ENCODE measurements at places on chromosomes 2 and 18. TPM values are rescaled to one million over a fixed set of nuclear protein-coding genes. Genes with fewer than 3 reads are reported as not detected.

- DNase-seq = no peak
Measured at GRCh38 chr2:54065411-54065810, 50.0 kb upstream of the ACYP2 start.

CYP26B1 gene
- 14.8 TPM for polyA plus RNA-seq

GRCh38 chr2:58407487-58407886 lies 166.4 kb upstream of the FANCL start:
- DNase-seq = no peak

GRCh38 chr18:9856092-9856491 lies 29.7 kb upstream of the TXNDC2 start:
- no peak for DNase-seq

DNA sequence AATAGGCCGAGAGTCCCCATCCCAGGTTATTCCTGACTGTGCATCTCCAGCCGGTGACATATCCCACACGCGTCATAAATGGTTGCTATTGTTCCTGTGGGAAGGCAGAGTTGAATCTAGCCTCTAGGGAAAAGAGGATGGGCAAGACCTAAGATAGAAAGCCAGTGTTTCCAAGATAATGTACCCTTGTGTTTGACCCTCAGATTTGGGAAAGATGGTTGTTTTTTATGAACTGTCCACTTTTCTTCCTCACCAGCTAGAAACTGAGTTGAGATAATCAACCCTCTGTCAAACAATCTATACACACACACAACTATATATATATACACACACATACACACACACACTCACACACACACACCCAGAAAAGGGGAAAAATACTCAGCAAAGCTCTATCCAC lies 131.0 kb downstream of the PRKCE start:
- DNase-seq = no peak

GRCh38 chr2:66689456-66690051 lies 254.6 kb downstream of the MEIS1 start:
- DNase-seq = no peak

TMEM247 gene
- not detected for polyA plus RNA-seq

CACNB4 gene
- 3.1 TPM for polyA plus RNA-seq

TTLL4 gene
- 18.9 TPM for polyA plus RNA-seq

- DNase-seq = no peak
Measured at GRCh38 chr18:50359806-50360205, 15.0 kb upstream of the SKA1 start.

- DNase-seq = no peak
Measured at GRCh38 chr18:74613381-74613780, 15.7 kb downstream of the ZNF407 start.

GRCh38 chr2:64767670-64768468 lies 114.2 kb upstream of the SERTAD2 start:
- DNase-seq = no peak

IGFBP5 gene
- 1,453 TPM for polyA plus RNA-seq

DNA sequence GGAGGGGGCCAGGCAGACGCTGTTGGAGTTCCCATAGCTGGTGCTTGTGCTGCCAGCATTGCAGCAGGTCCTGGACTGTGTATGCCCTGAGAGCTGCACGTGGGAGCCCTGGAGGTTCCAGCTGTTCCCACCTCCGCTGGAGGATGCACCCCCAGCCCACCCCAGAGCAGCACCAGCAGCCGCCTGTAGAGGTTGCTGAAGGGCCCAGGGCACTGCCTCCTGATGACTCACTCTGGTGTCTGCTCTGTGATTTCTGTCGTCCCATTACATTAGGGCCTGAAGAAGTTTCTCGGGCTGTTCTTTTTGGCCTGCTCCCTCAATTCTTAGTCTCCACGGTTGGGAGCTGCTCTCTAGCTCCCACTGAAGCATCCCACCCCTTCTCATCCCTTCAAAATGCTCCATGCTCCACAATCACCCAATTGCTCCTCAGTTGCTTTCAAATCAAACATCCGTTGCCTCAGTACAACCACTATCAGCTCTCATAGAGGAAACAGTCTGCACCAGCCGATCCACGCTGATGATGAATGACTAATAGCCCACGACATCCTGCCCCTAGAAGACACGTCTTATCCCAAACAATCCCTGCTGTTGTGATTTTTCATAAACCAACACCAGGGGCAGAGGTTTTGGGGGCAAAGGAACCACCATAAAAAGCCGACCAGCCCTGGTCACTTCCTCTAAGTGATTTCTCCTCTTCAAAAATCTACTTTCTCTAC lies 65.2 kb upstream of the RNF152 start:
- DNase-seq = no peak

DNA sequence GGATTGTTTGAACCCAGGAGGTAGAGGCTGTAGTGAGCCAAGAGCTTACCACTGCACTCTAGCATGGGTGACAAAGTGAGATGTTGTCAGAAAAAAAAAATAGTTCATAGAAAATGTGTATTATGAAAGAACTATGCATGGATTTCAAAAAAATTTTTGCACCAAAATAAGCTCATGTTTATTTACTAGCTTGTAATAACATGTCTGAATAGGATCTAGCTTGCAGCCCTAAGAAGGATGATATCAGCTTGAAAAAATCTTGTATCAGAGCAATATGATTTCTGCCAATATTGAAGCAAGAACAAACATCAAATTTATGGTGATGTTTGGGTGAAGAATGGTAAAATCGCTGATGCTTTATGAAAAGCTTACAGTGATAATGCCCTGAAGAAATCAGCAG lies 97.0 kb upstream of the RFX8 start:
- DNase-seq = no peak

GRCh38 chr2:108633409-108633808 lies 85.9 kb upstream of the RANBP2 start:
- no peak for DNase-seq

GRCh38 chr2:32495139-32495538 lies 132.7 kb upstream of the TTC27 start:
- no peak for DNase-seq

DNA sequence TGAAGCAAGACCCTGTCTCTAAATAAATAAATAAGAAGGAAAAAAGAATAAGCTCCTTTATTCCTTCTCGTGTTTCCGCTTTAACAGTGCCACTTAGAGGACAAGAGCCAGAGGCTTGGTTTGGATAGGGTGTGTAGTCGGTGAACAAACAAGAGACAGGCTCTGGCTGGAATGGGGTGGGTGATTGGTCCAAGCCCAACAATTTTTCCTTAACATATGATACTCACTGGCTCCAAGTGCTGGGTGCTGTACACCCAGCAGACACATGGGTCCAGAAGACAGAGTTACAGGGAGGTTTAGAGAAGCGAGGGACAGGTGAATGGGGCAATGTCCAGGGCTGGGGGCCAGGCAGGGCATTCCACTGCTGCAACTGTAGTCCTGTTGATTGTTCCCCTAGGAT lies 77.8 kb downstream of the NCAPH start:
- no peak for DNase-seq
